ENCODE measurements at places on chromosomes 5 and 9. TPM values are rescaled to one million over a fixed set of nuclear protein-coding genes. Genes with fewer than 3 reads are reported as not detected.

TRPM3 gene
- total RNA-seq = not detected

DYNC2I2 gene
- total RNA-seq = 3.7 TPM

SPATA31D4 gene
- not detected for total RNA-seq

IER5L gene
- 3.8 TPM for total RNA-seq

CTSV gene
- total RNA-seq = not detected

FBN2 gene
- total RNA-seq = 0.16 TPM

STOM gene
- 12.9 TPM for total RNA-seq

KCNN2 gene
- total RNA-seq = not detected

NMUR2 gene
- total RNA-seq = not detected

ENG gene
- 11.2 TPM for total RNA-seq

HMGCS1 gene
- total RNA-seq = 32.2 TPM

LCN12 gene
- total RNA-seq = 2.6 TPM

Measured in naive thymus-derived CD4-positive, alpha-beta T cell (primary cell).